ENCODE measurements at places on chromosomes 7 and 10.

DNA sequence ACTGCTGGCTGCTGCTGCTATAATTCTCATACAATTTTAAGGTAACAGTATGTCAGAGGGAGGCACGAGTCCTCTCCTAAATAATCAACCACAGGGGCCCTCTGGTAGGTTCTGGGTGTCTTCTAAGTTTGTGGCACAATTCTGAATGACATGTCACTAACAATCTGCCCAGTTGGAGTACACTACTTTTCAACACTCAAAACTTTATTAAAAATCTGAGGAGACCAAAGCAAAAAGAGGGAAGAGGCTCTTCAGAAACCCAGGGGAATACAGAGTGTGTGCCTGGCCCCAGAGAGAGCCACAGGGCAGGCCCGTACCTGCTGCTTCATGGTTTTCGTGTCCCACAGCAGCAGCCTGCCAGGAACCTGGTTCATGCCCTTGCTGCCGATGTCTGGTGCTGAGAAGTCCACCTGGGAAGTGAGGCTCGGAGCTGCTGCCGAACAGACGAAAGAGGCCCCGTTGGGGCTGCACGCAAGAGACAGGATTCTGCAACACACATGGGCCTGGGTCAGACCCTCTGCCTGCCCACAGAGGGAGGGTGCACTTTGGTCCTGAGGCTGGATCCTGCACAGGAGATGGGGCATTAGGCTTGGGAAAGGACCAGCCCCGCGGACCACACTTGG, 18.3 kb downstream of the WDR91 start:
- no peak for DNase-seq

DNA sequence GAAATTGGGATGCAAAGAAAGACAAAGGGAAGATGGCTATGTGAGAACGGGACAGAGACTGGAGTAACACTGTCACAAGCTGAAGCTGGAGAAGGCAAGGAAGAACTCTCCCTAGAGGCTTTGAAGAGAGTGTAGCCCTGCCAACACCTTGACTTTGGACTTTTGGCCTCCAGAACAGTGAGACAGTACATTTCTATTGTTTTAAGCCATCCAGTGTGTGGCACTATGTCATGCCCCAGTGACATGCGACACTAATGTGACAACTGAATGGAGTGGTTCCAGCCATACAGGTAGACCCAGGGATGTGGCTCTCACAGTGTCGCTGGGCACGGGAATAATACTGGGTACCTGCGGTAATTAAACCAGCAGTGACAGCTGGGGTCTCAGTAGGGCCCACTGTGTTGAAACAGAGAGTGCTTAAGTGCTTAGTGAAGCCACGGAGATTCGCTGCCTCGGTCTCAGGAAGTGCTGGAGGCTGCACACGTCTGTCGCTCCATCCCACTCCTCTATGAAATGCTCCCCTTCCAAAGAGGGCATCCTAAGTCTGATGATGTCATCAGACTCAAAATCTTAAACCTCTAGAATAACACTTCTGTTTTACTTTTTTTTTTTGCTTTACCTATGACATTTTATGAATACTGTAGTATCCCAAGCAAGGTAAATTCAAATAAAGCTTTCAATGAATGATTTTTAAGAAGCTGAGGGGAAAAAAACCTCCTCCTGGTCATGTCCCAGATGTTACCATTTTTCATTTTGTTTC, 154.6 kb upstream of the RHEB start:
- DNase-seq, result no peak

DNA sequence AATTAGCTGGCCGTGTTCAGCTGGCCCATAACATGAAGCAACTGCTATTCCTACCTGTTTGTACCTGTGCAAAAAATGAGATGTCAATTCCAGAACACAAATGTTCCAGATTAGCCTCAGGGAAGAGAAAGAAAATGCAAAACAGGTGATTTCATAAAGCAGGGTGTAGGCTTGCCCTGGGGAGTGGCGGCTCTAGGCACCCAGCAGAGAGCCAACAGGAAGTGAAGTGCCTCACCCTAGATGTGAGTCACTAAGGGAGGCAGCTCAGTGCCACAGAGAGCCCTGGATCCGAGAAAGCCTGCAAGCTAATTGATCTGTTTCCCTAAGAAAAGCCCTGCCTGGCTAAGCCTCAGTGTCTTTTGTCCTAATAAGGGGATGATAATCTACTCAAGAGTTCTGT, 240.0 kb downstream of the ARHGAP21 start:
- peak; percentile 7 for DNase-seq

DNA sequence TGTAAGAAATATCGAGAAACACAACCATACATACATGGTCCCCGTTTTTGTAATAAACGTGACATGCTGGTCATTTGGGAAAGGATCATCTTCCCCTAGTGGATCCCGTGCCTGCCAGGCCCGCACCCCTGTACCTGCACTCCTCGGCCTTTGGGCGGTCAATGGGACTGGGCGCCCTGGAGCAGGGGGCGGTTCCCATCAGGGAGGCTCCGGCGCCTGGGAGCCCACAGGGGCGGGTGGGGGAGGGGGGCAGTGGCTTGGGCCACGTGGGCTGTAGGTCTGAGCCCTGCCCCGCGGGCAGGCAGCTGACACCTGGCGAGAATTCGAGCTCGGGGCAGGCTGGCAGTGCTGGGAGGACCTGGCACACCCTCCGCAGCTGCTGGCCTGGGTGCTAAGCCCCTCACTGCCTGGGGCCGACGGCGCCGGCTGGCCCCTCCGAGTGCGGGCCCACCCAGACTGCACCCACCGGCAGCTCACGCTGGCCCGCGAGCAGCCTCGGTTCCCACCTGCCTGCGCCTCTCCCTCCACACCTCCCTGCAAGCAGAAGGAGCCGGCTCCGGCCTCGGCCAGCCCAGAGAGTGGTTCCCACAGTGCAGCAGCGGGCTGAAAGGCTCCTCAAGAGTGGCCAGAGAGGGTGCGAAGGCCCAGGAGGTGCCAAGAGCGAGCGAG, 361.6 kb upstream of the GRM3 start:
- DNase-seq, result no peak

GRCh38 chr7:33720870-33721269, 184.5 kb upstream of the BMPER start:
- no peak for DNase-seq

DNA sequence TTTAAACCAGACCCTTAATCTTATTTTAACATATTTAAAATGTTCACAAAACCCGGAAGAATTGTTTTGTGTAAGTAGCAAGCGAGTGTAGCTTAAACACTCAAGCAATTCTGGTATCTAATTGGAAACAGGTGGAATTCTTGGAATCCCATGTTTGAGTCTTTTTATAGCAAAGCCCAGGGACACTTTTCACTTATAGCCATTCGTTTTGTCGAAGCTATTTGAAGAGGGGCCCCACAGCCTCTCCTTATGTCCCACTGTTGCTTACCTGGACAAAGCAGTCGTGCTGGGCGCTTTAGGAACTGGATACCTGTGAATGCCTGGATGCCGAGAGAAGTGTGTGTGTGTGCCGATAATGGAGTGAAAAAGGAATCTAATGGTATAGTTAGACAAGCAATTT, 3.3 kb downstream of the CUX1 start:
- no peak for DNase-seq

GRCh38 chr7:105389088-105389650, 448 bp upstream of the SRPK2 start:
- peak; percentile 24 for DNase-seq

DNA sequence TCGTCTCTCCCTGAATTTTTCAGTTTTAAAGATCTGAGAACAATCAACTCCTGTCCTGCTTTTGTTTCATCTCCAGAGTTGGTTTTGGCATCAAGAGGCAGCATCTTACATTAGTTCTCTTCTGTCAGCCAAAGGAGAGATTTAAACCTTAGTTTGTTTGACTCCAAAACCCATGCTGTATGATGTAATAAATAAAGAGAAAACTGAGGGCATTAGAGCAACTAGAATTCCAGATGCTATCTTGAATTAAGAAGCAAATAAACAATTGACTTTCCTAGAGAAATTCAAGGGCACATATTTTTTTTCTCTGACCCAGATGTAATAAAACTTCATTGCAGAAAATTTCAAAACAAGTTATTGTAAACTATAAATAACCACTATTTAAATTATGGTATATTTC, 54.4 kb downstream of the INHBA start:
- DNase-seq, result no peak

- no peak for DNase-seq
Measured at GRCh38 chr10:123860209-123860608, 31.4 kb downstream of the CPXM2 start.

- no peak for DNase-seq
Measured at GRCh38 chr10:14146025-14146424, 184.7 kb downstream of the FRMD4A start.

DNA sequence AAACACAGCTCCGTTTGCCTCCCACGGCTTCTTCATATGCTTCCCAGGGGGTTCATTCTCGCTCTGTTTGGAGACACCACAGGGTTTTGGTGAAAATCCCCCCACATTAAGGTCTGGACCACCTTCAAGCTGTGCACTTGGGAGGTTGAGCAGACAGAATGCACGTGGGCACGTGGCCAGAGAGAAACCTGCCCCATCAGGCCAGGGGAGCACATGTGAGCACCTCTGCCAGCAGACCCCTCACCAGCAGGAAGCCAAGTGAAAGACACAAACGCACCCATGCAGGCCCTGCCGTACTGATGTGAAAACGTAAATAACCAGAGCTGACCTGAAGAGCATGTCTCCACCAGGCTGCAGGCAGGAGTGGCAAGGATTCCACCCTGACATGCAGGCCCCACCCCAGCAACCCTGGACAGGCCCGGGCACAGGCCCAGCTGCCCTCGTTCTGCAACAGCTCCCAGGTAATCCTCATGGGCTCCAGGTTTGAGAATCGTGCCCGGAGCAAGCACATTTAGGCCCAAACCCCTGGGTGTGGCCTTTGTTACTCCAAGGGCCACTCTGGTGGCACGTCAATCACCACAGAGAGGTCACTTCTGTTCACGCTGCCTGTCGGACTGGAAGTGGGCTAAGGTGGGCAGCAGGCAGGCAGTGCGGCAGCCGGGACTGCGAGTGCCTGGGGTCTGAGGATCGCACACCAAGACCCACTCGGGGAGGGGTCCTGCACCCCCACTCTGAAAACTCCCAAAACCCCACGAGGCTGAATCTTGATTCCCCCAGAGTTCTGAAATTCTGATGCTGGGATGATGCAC, 184.4 kb downstream of the PTPRN2 start:
- no peak for DNase-seq

DNA sequence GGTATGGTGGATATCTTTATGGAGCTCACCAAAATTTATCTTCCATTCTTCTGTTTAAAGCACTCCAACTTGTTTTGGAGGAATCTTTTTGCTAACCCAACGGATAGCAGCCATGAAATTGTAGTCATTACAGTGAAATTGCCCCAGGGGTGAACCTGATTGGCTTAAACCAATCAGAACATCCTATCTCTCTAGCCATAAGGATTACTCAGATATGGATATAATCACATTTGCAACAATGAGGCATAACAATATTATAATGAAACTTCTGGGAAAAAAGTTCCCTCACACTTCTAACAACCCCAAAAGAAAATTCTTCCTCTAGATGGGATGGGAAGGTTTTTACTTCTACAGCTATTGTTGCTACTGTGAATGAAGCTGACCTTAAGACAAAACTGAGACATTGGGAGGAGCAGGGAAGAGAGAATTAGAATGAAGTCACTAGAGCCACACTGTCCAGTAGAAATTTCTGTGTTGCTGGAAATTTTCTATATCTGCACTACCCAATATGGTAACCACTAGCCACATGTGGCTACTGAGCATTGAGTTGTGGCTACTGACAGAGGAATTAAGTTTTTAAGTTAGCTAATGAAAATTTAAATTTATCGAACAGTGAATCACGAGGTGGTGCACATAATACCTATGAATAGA, 50.4 kb upstream of the ARHGAP21 start:
- no peak for DNase-seq

DNA sequence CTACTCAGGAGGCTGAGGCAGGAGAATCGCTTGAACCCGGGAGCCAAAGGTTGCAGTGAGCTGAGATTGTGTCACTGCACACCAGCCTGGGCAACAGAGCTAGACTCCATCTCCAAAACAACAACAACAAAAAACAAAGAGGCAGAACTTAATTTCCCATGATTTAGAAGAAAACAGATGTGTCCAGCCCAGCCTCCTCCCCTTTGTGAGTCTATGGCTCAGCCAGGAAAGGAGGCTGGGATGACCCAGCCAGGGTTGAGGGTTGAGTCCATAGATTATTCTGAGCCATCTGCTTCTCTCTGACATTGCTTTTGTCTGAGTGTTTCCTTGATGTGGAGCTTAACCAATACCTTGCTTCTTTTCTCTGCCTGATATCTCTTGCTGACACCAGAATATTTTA, 994.1 kb downstream of the TYW1 start:
- no peak for DNase-seq

DNA sequence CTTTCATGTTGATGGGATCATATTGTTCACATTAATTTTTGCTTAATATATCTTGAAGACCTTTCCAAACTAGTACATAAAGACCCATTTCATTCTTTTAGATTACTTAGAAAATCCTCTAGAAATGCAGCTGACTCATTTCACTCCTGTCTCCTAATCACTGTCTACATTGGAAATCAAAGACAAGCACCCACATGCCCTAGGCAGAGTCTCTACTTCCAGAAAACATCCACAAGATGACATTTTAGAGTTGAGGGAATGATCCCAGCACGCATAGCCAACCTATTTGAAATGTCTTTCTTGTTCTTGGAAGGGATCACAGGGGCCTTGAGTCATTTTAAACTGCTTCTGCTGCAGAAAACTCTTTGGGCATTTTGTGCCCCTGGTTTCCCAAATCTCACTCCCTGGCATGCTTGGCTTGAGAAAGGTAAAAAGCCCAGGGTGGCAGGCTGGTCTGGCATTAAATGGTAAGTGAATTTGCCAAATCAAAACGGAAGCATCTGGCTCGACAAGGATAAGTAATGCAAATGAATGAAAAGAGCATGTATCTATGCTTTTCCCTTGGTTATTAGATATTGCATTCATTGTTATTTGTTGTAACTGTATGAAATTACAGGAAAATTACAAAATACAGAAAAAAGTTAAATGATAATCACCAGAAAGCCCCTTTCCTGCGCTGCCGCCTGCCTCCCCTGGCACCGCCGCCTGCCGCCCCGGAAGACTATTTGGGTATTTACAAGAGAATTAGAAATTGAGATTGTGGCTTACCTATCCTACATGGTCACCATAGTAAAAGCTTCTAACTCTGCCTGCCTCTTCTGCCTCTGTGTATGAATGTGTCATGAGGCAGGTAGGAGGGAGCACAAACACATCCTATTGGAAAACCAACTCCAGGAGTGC, 225.3 kb downstream of the PTEN start:
- DNase-seq, result no peak

DNA sequence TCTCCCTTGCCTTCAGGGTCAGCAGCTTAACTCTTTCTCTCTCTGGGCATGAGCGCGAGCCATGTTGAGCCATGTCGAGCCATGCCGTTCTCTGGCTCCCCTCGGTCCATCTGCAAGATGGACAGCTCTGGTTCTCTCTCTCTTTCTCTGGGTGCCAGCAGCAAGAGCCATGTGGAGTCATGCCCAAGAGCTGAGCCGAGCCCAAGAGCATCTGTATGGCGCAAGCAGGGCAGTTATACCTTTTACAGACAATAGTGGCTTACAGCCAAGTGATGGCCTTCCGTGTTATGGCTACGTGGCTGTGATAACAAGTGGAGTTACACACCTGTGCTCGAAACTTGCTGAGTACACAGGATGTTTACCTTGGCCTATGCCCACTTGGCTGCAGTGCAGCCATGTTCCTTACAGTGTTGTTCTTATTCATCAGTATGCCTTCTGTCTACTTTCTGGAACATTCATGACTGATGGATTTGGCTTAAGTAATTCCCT, 327.7 kb downstream of the GLRX3 start:
- DNase-seq, result no peak

All from central memory CD4-positive, alpha-beta T cell (primary cell).